ENCODE measurements at places on chromosomes 6 and 20.

- no peak for DNase-seq
Measured at GRCh38 chr20:15033269-15033668, 695.9 kb upstream of the FLRT3 start.

GRCh38 chr6:110039981-110040383 is 61.9 kb downstream of the GPR6 start:
- no peak for DNase-seq

DNA sequence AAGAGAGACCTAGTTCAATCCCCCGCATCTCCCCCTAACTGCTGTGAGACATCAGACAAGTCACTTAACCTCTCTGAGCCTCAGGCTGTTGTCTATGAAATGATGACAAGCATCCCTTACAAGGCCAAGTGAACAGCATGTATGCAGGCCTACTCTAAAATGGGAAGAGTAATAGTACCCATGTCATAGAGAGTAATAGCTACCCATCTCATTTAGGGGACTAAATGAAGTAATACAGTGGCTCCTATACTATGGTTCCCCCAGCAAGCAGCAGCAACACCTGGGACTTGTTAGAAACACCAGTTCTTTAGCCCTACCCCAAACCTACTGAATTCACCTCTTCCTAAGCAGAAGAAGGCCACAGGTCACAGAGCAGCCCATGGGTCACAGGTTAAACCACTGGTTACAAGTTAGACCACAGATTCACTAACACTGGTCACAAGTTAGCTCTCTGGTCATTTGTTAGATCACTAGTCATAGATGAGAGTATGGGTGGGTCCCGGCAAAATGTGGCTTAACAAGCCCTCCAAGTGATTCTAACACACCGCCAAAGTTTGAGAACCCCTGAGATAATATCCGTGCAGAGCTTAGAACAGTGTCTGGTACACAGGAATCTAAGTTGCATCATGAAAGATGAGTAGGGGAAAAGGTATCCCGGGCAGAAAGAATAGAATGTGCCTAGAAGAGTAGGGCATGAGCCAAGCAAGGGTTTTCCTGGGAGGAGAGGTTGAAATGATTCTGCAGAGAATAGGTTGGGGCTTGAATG is 1.4 kb downstream of the DEFB124 start:
- DNase-seq, result no peak

GRCh38 chr6:132218059-132218696 is 183.1 kb downstream of the MOXD1 start:
- no peak for DNase-seq

GRCh38 chr6:38703949-38704590 is 1.1 kb upstream of the GLO1 start:
- DNase-seq, result no peak

- no peak for DNase-seq
Measured at GRCh38 chr20:434661-435419, 26.7 kb downstream of the RBCK1 start.

DNA sequence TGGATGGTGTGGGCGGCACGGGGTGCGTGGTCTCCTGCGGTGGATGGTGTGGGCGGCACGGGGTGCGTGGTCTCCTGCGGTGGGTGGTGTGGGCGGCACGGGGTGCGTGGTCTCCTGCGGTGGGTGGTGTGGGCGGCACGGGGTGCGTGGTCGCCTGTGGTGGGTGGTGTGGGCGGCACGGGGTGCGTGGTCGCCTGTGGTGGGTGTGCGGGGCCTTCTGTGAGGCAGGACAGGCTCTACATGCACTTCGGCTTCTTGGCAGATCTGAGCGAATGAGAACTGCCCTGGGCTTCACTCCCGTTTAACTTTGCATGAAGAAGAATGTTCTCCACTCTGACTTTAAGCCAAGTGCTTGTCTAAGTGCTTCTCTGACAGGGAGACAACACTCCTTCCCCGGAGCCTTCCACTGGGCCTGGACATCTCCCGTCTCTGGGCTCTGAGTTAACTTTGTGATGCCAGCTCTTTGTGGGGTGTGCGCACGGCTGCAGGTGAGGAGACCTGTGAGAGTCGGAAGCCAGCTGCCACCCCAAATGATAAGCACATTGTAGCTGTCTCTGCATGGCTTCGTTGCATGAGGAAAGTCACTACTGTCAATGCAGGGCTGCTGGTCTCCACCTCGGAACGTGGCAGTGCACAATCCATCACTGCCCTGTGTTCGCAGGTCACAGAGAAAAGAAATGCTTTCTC is 244.8 kb downstream of the DLL1 start:
- DNase-seq, result no peak

GRCh38 chr6:169859978-169860703 is 108.7 kb downstream of the ERMARD start:
- DNase-seq, result peak; percentile 41

DNA sequence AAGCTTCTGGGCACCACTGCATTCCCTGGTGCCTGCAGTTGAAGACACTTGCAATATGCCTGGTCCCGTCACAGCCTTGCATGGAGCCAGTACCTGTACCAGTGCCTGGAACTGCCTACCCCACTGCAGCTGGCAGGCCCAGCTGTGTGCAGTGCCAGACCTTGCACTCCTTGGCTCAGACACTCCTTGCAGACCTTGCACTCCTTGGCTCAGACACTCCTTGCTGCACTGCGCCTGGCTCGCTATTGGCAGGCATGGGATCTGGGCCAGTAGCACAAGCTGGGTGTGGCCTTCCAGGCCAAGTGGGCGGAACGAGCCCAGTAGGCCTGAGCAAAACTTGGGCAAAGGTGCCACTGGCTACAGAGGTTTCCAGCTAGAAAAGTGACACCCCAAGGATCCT is 1189.1 kb downstream of the GRIK2 start:
- DNase-seq, result no peak

DNA sequence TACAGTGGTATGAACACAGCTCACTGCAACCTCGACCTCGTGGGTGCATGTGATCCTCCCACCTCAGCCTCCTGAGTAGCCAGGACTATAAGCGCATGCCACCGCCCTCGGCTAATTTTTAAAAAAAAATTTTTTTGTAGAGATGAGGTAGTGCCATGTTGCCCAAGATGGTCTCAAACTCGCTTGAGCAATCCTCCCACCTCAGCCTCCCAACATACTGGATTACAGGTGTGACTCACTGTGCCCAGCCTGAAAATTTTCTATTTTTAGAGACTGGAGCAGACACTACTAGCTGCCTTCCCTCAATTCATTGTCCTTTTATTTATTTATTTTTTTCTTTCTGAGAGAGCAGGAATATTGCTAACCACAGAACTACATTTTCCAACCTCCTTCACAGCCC is 20.3 kb upstream of the GTF3C6 start:
- DNase-seq, result no peak

DNA sequence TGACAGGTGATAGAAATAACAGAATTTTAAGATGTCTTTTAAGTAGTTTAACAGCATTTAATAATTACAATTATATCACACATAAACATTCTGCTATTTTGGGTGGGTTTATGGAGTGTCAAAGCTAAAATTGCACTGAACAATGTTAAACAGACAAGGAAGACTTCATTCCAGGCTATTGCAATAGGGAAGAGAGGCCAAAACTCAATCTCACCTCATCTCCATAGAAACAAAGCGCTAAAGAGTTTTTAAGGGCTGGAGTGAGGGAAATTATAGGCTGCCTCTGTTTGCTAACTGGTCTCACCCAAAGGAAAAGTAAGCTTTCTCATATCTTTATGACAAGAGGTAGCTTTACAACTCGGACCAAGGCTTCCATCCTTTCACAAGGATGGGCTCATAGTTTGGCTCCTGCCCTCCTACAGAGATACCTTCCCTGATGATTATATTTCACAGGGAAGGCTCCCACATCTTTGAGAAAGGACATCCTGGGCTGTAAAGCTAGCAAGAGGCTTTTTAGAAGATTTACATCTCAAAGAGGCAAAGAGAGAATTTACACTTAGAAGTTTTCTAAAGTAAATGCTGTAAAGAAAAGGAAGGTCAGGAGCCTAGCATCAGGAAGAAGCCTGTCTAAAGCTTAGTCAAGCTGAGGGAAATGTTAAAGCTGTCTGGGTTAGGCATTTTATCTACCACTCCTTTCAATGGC is 350.2 kb upstream of the IMPG1 start:
- no peak for DNase-seq

DNA sequence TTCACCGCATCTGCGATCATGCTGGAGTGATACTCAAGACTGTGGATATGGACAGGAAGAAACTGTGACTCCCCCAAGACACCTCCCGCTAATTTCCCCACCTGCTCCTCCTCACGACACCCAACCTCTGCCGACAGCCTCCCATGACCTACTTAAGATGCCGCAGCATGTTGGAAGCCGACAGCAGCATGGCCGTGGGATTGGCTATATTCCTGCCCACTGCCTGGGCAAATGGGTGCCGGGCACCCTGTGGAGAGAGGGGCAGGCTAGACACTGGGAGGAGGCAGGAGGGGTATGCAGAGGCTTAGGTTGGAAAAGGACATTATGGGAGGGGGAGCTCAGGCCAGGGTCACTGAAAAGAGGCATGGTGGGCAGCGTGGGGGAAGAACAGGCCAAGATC is 4.5 kb downstream of the IDH3B start:
- no peak for DNase-seq

GRCh38 chr6:149140910-149141290 is 176.6 kb upstream of the TAB2 start:
- DNase-seq, result no peak

DNA sequence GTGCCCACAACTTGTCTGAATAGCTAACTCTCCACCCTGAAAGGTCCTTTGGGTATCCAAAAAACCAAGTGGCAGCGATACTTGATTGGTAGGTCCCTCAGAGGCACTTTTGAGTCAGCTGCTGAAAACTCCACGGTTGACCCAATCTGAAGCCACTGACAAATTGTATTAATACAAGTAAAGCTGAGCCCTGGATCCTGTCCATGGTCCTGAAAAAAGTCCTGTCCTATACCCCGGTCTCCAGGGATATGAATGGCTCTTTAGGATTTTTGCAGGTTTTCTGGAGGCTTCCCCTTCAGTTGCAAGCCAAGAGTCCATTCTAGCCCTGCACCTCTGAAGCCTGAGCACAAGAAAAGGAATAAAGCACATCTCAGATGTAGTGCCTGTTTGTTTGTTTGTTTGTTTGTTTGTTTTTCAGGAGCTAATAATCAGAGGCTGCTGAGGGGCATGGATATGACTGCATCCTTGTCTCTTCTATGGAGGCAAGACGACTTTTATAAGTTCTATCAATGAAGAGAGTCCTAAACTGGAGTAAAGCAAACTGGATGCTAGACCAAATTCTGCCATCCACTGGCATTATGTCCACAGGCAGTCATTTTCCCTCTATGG is 1.7 kb upstream of the SLC12A5 start:
- no peak for DNase-seq

- no peak for DNase-seq
Measured at GRCh38 chr20:20755231-20755630, 42.8 kb upstream of the RALGAPA2 start.

DNA sequence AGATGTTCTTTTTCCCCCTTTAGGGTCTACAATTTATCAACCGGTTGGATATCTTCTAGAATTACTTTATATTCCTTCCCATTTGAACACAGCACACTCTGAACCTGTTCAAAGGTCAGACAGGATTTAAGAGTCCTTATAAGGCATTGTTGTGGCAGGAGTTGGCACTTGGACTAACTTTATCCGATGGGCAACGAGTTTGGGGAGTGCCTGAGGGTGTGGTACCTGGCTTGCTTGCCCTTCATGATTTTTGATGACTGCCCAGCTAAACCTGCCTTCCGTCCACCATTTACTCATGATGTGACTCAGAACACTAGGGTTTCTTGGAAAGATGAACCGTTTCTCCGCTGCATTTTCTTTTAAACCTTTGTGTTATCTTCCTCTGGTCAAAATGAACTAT is 285.2 kb downstream of the FOXC1 start:
- no peak for DNase-seq

DNA sequence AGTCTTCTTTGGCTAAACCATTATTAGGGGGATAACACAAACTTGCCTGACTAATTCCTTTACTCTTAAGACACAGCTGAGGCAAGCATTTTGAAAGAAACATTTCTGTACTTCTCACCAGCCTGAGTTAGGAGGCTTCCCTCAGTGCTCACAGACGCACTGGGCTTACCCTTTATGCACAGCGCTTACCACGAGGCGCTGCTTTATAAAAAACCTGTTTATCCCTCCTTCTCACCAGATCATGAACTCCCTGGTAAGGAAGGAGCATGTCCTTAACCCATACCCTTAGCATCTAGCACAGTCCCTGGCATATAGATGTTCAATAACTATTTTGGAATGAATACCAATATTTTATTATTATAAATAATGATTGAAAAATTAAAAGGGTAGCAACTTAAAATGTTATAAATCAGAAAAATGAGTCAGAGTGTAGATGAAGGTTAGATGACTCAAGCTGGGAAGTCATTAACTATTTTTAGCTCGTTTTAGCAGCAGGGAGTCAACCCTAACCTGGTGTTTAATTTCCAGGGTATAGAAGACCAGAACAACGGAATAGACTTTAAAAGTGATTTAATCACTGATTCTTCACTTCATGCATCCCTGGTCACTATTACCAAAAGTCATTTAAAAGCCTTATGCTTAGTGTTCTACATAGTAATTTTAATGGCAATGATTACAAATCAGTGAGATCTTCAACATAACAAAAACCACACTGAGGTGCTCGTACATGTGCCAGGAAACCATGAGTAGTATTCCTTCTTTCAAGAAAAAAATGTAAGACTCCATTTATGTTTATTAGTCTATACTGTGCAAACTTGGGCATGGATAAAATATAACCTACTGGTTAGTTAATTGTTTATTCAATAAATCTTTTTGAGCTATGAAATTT is 4.1 kb upstream of the TPD52L1 start:
- no peak for DNase-seq

DNA sequence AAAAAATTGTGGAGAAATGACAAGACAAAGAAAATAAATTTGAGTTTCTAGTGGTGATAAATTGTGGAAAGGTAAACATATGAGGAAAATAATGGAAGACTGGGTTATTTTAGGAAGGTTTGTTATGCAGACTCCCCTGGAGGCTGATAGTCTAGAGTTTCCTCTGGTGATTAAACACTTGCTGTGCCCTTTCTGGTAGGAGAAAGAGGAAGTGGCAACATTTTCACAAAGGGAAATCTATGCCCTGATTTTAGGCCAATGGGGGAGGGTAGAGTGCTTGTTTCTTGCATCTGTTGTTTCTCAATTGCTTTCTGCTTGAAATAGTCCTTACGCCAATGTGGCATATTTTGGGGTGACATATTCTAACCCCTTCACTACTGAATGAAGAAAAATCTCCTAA is 129.1 kb upstream of the DOK5 start:
- DNase-seq, result no peak

DNA sequence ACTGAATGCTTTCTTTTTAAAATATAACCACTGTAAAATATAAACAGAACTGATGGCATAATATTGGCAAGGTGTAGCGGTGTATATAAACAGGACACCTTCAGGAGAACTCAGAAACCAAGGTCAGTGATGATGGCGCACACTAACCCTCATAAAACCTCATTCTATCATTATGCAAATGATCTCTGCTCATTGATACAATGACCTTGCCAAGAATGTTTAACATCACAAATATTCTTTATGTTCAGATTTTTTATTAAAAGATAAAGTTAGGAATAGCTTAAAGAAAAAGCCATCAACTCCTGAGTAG is 48.6 kb upstream of the DST start:
- DNase-seq, result no peak

- no peak for DNase-seq
Measured at GRCh38 chr6:43927532-43928210, 157.7 kb downstream of the VEGFA start.

All from right cardiac atrium (tissue), 5 donors.